ENCODE measurements at places on chromosomes 1 and 21.
A peak's percentile ranks its signal among the peaks of the same experiment; 100 is the strongest.

- peak; percentile 31 for DNase-seq
Measured at GRCh38 chr1:165828103-165828668, 772 bp downstream of the UCK2 start.

DNA sequence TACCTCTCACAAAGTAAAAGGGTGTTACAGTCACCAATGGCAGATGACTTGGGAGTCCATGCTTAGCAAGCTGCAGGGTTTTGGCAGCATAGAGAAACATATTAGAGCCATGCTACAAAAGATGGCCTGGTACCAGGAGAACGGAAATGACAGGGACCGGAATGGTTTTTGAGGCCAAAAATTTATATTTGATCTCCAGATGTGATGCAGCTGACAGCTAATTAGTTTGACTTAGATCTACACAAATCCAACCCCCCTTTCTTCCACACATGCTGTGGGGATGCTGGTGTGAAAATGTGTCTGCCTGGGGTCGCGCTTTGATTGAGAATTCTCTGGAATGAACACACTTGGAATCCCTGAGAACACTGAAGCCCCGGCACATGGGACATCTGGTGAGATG is 26.5 kb downstream of the SYF2 start:
- DNase-seq = no peak

DNA sequence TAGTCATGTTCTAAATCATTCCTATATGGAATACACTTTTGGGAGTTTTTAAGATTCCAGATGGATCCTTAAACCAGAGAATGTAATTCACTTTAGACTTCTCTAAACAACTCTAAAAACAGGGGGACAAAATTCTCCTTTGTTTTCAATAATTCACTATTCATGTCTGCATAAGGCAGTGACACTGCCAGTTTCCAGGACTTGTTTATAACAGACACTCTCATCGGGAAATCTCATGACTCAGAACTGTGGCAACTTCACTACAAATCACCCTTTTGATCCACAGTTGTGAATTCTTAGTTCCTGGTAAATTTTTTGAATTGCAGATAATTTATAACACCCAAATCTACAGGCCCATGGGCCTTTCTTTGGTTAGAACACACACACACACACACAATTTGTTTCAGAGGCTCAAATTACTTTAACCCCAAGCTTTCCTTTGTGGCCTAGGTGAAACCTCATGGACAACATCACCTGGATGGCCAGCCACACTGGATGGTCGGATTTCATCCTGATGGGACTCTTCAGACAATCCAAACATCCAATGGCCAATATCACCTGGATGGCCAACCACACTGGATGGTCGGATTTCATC is at the start of gene OR2T4:
Gene OR2T4, plus strand, starts transcription at position 545 of the 595 bp plus-strand sequence. Its CDS starts 0 bp downstream, at position 545.
- no peak for DNase-seq

- DNase-seq = no peak
Measured at GRCh38 chr1:22534951-22535350, 28.3 kb upstream of the EPHA8 start.

GRCh38 chr1:94903280-94904009 is 23.5 kb downstream of the CNN3 start:
- DNase-seq = no peak

DNA sequence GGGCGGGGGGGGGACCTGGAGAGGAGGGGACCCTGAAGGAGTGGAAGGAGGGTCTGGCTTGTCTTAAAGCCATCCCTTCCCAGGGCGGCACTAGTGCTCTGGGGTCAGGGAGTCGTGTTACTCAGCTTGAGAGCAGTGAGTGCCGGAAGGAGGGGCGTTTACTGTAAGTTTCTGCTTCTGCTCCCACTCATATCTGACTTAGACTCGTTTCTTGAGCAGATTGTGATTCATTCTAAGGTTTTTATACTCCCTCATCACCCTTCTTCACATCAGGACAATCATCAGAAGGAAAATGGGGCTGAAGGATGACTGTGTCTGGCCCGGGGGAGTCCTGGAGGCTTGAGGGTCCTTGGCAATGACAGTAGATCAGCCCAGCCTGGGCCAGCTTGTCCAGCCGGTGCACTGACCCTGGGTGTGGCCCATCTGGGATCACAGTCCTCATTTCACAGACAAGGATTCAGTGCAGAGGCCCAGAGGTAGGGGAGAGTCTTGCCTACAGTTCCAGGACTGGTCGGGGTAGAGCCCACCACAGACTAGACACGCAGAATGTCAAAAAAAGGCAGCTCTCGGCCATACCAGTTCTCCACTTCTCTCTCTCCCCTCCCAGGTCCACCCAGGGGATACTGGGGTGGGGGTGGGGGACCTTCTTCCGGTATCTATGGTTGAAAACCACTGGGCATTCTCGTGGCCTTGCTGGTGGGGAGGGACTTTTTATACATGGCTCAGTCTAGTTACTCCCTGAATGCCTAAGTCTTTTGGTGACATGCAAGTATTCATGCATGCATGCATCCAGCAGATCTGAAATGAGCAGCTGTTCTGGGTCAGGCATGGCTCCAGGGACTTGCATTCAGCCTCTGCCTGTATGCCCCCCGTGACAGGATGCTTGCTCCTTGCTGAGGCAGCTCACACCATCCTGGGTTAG is 5.1 kb downstream of the TNFRSF8 start:
- no peak for DNase-seq

DNA sequence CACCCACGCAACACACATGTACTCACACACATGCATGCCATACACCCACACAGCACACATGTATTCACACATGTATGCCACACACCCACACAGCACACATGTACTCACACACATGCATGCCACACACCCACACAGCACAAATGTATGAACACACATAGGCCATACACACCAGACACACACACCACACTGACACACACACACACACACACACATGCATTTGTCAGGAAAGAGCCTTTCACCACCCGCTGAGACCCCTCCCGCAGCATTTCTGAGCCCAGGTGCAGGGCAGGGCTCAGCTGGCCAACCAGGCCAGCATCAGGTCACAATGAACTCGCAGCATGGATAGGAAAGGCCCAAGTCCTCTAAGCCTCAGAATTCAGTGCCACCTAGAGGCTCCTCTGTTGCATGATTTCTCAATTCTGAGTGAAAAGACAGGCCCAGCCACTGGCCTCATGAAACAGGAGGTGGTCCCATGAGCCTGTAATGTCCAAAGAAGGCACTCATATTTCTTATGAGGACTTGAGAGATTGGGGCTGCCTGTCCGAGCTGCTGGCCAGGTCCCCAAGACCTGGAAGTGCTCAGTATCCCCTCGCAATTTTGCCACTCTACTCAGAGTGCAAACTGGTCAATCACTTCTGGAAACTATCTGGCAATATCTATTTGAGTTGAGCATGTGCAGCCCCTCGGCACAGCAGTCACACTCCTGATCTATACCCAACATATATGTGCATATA is 57.3 kb downstream of the PSMG1 start:
- peak; percentile 72 for DNase-seq

DNA sequence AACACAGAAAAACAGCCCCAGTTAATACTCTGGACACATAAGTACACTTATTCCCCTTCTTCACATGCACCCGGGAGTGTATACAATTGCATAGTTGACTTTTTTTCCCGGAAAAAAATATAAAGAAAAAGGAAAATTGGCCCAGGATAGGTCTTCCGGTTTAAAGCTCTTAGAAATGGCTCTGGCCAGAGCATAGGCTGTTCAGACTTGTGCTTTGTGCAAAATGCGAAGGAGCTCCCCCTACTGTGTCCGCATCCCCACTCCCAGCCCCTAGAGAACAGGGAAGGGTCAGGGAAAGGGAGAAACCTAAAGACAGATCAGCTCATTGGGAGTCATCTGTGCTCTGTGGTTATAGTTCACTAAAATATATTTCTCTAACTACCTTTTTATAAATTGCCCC is 5.5 kb upstream of the MTMR11 start:
- DNase-seq = no peak

- DNase-seq = no peak
Measured at GRCh38 chr1:85578321-85579295, 2.0 kb upstream of the CCN1 start.

- peak; percentile 68 for DNase-seq
Measured at GRCh38 chr1:72283307-72284083, 1.2 kb upstream of the NEGR1 start.

DNA sequence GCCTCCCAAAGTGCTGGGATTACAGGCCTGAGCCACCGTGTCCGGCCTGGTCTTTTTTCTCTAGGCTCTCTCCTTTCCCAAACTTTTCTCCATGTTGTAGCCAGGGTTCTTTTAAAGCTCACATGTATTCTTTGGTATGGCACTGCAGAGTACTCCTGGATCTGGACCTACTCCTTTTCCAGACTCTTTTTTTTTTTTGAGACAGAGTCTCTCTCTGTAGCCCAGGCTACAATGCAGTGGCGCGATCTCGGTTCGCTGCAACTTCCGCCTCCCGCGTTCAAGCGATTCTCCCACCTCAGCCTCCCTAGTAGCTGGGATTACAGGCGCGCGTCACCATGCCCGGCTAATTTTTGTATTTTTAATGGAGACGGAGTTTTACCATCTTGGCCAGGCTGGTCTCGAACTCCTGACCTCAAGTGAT is 602 bp upstream of the MED18 start:
- DNase-seq = no peak

- no peak for DNase-seq
Measured at GRCh38 chr1:155191904-155192303, 15.8 kb downstream of the THBS3 start.

GRCh38 chr1:162008799-162009198 is 14.9 kb downstream of the OLFML2B start:
- DNase-seq = no peak

GRCh38 chr1:193060938-193061337 is 1.5 kb downstream of the RO60 start:
- DNase-seq = peak; percentile 26

GRCh38 chr1:88141499-88142074 is 542.5 kb upstream of the PKN2 start:
- peak; percentile 0 for DNase-seq

DNA sequence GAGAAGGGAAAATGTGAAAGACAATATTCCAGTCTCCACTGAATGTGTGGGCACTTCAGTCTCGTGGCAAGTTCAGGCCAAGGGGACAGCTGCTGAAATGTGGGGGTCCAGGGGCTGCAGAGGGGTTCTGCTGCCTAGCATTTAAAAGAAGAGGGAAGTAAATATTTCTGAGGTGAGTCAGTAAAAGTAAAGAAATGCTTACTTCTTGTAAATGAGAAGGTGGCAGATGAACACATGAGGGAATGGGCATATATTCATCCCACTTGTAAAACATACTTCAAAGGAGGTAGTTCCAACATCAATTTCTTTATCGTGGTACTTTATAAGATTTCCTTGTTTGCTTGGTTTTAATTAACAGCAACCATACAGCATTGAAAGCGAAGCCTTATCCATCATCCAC is 63.1 kb upstream of the HIVEP3 start:
- no peak for DNase-seq

DNA sequence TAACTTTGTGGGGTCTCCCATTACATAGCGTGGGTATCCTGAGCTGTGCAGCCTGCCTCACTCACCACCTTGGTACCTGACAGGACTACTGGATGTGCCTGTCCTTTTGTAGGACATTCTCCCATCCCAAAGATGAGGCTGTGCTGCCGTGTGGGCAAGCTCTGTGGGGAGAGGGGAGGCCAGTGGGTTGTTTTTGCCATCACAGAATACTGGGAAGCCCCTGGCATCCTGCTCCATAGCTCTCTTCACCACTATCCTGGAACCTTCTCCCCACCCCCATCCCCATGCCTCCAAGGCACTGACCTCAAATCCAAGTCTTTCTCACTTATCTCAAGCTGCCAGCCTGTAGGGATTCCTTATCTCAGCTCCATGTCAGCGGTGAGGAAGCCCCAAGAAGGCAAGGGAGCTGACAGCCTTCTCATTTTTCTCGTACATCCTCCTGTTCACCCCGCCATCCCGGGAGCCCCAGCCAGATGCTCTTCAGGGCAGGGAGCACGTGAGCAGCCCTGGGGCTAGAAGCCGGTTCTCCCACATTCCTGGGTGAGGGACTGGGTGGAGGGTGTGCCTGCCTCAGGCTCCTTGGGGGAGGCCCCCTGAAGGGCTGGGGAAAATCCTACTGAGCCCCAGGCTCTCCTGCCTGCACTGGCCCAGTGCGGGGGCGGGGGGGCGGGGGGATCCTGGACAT is 2.4 kb upstream of the ELF3 start:
- DNase-seq = no peak

GRCh38 chr1:208164609-208165008 is 79.6 kb downstream of the PLXNA2 start:
- DNase-seq = no peak

DNA sequence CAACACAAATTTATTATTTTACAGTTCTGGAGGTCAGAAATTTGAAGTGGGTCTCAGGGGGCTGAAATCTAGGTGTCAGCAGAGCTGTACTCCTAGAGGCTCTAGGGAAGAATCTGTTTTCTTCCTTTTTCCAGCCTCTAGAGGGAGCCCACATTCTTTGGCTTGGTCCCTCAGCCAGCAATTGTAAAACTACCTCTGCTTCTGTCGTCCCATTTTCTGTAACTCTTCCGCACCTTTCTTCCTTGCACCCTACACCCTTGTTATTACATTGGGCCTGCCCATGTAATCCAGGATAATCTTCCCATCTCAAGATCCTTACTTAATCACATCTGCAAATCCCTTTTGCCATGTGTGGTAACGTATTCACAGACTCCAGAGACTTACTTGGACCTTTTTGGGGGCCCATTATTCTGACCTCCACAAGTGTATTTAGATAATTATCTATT is 24.8 kb upstream of the THEM4 start:
- DNase-seq = peak; percentile 81
